ENCODE measurements at places on chromosomes 3 and 15.

DNA sequence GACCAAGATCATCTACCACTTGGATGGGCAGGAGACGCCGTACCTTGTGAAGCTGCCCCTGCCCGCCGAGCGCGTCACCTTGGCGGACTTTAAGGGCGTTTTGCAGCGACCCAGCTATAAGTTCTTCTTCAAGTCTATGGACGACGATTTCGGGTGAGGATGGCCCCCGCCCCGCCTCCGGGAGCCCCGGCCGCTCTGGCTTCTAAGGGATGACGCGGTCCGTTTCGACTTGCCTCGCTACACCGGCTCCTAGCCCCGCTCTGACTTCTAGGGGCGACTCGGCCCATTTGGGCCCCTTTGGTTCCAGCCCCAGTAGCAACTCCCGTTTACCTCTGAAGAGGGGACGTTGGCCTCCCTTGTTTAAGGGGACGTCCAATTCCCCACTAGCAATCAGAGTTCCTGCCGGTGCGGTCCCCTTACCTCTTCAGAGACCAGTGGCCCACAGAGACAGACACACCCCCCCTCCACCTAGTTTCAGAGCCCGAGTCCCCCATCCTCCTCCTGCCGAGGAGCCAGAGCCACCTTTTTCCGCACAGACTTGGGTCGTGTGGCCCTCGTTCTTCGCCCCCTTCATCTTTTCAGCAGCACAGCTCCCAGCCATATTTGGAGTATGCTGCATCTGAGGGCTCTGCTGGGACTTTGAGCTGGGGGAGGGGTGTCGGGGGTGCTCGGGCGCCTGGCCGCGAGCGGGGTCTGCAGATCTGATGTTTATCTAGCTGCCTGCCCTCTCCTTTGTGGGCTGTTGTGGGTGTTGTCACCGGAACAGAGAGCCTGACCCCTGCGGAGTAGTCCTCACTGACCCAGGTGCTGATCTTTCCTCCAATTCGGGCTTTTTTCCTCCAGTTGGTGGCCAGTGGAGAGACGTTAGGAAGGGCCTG, 706 bp downstream of the DVL3 start:
- peak; percentile 58 for DNase-seq

GRCh38 chr3:9280451-9281219, 31.2 kb upstream of the SRGAP3 start:
- DNase-seq = no peak

- DNase-seq = no peak
Observed at GRCh38 chr15:22903961-22904534, 65.6 kb downstream of the NIPA2 start.

- no peak for DNase-seq
Observed at GRCh38 chr15:71228403-71228802, 113.1 kb downstream of the THSD4 start.

DNA sequence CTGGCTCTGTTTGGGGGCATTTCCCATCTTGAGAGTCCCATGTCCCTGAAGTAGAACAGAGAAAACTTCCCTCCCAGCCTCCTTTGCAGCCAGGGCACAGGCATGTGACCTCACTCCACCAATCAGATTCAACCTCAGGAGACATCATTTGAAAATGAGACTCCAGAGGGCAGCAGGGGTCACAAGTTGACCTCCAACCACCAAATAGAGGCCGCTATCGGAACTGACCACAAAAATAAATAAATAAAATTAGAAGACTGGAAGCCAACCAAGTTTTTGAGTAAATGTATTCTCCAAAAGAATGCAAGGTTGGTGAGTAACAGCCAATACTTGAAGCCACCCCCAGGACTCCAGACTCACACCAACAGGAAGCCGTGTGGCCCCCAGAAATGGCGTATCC, 106.5 kb downstream of the CHSY1 start:
- DNase-seq = no peak

DNA sequence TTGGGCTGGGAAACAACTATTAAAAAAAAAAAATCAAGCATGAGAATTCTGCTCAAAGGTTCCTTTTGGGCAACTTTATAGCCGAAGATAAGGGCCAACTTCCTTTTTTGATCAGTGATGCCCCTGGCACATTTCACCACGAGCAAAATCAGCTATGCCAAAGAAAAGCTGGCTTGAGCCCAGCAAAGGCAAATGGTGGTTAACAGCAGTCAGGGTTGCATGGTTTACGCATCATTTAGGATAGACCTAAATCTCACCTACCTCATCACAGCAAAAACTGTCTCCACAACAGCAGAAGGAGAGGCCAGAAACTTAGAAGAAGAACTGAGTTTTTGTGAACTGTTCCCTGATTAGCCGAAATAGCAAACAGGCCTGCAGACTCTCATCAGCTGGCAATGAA, 220.1 kb upstream of the CDIN1 start:
- no peak for DNase-seq

- DNase-seq = no peak
Observed at GRCh38 chr3:55683666-55684270, 196.7 kb upstream of the WNT5A start.

- DNase-seq = no peak
Observed at GRCh38 chr15:29859293-29859692, 37.0 kb upstream of the TJP1 start.

DNA sequence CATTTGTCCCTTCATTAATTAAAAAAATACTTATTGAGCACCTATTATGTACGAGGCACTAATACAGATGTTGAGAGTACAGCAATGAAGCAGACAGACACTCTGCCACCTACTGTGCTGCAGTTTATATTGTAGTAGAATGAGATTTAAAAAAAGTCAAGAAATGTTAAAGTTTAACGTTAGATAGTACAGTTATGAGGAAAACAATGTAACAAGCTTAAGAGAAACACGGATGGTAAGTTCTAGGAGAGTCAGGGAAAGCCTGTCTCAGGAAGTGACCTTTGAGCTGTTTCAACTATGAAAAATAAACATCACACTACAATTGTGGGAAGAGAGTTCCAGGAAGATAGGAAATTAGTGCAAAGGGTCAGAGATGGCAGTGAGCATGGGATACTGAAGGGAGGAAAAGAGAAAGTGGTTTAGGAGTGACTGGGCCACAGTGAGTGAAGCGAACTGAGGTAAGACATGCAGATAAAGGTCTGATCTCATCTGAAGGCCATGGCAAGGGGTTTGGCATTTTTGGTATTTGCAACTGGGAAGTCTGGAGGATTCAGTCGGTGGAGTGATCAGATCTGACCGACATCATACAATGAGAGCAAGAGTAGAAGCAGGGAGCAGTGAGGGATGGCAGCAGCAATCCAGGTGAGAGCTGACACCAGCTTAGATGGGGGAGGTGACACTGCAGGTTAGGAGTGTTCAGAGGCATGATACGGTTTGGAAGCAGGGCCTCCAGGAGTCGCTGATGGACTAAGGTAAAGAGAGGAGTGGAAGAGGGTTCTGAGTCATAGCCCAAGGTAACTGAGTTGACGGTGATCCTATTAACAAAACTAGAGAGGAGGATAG, 28.5 kb downstream of the PLSCR4 start:
- no peak for DNase-seq

- peak; percentile 48 for DNase-seq
Observed at GRCh38 chr3:50112462-50112861, 23.7 kb downstream of the RBM5 start.

DNA sequence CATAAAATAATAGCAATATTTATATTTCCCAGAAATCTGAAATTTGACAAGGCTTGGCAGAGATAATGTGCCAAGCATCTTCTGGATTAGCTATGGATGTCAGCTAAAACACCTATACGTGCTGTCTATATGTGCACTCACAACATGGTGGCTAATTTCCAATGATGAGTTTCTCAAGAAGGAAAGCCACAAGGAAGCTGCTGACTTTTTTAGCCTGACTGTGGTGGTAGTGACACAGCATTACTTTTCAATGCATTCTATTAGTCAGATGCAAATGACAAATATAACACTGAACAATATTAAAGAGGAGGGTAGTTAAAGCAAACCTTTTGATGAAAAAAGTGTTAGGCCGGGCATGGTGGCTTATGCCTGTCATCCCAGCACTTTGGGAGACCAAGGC, 101.7 kb upstream of the CCDC54 start:
- DNase-seq = no peak

DNA sequence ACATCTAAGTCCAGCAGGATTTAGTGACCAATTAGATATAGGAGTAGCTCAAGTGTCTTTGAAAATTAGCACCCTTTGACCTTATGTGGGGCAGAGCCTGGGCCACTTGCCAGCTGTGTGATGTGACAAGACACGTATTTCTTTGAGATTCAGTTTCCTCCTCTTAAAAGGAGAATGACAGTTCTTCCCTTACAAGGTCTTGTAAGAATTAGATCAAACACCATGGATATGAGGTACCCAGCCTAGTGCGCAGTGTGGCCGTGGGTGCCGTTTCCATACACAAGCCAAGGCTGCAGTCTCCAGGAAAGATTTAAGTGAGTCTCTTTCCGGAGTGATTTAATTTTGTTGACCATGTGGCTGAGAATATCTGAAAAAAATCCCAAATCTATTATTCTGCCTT, 46.3 kb downstream of the ARHGAP31 start:
- DNase-seq = no peak

DNA sequence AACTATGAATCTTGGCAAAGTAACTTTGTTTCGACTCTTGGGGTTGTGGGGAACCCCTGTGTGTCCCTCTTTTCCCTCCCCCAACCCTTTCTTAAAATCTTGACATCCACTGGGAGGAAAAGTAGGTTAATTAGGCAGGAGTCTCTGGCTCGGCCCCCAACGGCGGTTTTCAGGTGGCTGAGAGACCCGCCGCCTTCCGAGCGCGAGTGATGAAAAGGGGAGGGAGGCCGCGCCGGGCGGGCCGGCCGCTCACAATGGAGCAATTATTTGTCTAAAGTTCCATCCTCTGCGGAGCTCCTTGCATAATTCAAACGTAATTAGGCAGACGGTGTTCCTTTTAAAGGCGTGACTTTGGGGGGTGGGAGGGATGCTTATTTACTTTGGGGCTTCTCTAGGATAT, 51.7 kb downstream of the ZIC4 start:
- DNase-seq = no peak

DNA sequence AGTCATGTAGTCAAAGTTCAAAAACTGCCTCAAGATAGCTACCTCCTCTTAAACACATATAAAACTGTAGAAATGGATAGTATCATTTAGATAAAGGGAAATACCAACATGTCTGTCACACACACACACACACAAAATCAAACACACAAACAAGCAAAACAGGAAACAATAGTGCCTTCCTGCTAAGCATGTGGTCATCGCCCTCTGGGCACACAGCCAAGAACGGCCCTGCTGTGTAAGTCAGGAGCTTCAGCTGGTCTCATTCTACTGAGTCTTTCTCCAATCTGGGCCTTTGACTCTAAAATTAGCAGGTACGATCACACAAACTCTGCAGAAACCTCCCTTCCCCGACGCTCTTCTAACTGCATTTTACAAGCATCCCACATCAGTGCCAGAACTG, 272.2 kb upstream of the CHRNA7 start:
- peak; percentile 58 for DNase-seq

GRCh38 chr3:143471705-143472104, 352.1 kb downstream of the CHST2 start:
- no peak for DNase-seq

- no peak for DNase-seq
Observed at GRCh38 chr15:100771746-100772145, 107.9 kb upstream of the ALDH1A3 start.

- no peak for DNase-seq
Observed at GRCh38 chr3:39989746-39990145, 180.3 kb downstream of the MYRIP start.

DNA sequence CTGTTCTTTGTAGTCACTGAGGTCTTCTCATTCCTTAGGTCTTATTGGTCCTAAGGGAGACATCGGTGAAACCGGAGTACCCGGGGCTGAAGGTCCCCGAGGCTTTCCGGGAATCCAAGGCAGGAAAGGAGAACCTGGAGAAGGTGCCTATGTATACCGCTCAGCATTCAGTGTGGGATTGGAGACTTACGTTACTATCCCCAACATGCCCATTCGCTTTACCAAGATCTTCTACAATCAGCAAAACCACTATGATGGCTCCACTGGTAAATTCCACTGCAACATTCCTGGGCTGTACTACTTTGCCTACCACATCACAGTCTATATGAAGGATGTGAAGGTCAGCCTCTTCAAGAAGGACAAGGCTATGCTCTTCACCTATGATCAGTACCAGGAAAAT, 11.6 kb downstream of the ADIPOQ start:
- no peak for DNase-seq

GRCh38 chr15:33623010-33623409, 312.2 kb downstream of the RYR3 start:
- no peak for DNase-seq

DNA sequence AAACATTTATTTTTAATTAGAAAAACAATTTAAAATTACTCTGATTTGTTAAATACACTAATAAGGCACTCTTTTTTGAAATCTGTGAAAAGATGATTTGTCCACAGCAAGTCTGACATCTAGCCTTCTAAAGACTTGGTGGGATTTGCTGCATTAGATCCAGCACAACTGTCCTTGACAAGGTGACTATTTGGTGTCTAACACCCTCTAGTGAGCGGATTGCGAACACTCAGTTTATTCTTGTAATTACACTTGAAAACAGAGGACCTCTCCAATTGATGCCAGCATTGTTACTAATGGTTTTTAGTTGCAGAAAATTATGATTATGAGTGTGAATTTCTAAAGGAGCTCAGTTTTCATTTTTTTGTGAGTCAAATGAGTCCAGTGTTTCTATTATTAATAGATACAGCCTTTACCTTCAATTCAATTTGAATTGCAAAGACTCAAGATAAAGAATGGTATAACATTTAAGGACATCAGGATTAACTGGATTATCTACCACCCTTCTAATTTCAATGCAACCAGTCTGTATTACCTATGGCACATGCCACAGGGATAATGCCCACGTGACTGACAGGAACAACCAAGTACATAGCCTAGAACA, 29.7 kb upstream of the STRIT1 start:
- no peak for DNase-seq

- no peak for DNase-seq
Observed at GRCh38 chr15:48992545-48992944, 28.8 kb upstream of the SHC4 start.

Measured in left cardiac atrium (tissue), 4 donors.